AG10803 (cell line): ENCODE measurements at places on chromosomes 1 and 21.
A peak's percentile ranks its signal among the peaks of the same experiment; 100 is the strongest.

GRCh38 chr1:245942856-245943255, 564.2 kb downstream of the SMYD3 start:
- DNase-seq = no peak

- DNase-seq = no peak
These were observed 57.2 kb upstream of the KCND3 start for GRCh38 chr1:112046630-112047029.

- no peak for DNase-seq
These were observed 13.9 kb upstream of the COL18A1 start for GRCh38 chr21:45390831-45391742.

- DNase-seq = peak; percentile 39
These were observed 179.8 kb downstream of the ST6GALNAC3 start for GRCh38 chr1:76254104-76255030.

GRCh38 chr1:11053758-11054137, 6.1 kb downstream of the SRM start:
- no peak for DNase-seq

- no peak for DNase-seq
These were observed 4.7 kb downstream of the HES2 start for GRCh38 chr1:6414881-6415626.

DNA sequence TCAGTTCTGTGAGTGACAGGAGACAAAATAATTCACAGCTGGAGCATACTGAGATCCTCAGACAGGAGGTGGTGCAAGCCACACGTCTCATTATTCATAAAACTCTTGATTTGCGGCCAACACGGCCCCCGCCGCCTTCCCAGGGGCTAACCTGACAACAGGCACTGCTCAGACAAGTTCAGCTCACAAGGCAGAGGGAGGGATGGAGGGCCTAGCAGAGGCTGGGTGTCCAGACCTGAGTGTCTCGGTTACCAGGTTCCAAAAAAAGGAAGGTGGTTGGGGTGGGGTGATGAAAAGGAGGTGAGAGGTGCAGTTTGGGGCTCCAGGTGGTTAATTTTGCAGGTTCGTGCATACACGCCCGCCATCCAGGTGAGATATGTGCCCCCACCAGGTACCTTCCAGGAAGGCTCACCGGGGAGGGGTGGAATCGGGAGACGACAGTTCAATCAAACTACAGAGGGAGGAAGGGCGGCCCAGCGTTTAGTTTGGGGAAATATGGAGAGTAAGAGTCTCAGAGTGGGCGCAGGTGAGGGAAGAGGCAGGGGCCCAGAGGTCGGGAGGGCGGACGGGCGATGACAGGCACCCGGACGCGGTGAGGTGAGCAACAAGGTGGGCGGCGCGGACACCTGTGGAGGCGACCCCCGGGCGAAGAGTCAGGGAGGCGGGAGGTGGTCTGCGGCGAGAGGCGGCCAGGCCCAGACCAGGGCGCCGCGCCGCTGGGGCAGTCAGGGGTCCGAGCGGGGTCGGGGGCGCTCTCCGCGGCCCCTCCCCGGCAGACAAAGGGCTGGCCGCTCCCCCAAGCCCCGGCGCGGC, 629 bp downstream of the CTNNBIP1 start:
- no peak for DNase-seq

DNA sequence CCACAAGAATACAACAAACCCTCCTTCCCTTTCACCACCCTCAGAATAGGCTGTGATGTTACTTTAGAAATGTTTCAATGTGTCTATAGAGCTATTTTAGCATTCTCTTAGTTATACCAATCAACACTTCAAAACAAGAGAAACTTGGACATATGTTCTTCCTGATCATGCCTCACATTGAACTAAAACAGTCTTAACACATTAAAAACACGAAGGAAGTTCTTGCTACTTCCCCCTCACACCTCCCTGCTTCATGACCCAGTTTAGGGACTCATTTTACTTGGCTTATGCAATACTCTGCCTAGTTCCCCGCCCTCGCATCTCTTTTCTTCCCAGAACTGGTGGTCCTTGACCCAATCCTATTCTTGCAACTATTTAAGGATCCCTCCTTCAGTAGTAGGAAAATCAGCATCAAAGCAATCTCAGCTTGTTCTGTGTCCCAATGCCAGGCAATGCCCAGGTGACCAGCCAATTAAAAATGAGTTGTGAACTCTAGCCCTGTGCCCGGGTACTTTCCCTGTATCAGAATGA, 408.8 kb upstream of the BEND5 start:
- no peak for DNase-seq

GRCh38 chr21:33113131-33113530, 43.2 kb downstream of the OLIG1 start:
- no peak for DNase-seq

GRCh38 chr1:93864175-93864574, 14.8 kb downstream of the DNTTIP2 start:
- DNase-seq = no peak

DNA sequence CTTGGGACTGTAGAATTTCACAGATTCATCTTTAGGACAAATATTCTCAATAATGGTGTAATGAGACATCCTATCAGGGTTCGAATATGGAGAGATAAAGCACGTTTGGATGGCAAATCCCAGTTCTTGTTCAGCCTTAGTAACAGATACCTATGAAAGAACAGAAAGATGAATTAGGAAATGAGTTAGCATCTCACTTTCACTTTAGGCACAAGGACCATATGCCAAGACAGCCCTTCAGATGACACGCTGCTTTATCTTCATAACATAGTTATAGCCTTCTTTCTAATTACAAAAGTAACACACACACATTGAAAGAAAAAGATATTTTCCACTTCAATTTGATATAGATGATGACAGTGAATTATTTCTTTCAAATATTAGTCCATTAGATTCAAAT, 173.6 kb downstream of the TGFBR3 start:
- no peak for DNase-seq

DNA sequence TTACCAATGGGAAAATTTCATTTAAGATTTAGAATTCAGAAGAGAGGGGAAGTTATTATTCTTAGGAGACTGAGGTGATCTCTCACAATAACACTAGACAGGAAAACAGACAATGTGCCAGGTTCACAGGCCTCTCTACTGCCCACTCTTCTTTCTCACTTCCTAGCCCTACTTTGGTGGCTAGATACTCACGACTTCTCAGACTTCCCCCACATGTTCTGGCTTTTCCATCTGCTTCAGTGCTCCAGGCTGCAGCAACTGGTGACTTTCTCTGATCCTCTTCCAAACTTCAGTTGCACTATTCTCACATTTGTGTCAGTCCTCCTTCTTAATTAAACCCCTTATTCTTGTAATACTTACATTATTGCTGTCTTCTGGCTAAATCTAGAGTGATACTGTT, 208.7 kb upstream of the KCTD3 start:
- no peak for DNase-seq

DNA sequence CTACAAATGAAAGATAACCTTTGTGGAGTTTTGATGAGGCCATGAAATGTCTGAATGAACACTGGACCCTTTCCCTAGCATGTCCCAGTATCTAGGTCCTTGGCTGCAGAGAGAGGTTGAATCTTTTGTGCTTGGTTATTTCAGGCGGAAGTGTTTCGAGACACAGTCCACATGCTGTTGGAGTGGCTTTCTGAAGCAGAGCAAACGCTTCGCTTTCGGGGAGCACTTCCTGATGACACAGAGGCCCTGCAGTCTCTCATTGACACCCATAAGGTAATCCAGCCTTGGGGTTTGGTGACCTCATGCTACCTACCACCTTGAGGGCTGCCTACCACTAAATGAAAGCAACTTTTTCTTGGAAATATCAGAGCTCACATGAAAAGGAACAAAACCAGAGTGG, 38.9 kb upstream of the BMP8A start:
- DNase-seq = no peak

- no peak for DNase-seq
These were observed 31.8 kb upstream of the KLHDC7A start for GRCh38 chr1:18448889-18449288.

- DNase-seq = no peak
These were observed 7.5 kb downstream of the ELF3 start for GRCh38 chr1:202017749-202018467.

DNA sequence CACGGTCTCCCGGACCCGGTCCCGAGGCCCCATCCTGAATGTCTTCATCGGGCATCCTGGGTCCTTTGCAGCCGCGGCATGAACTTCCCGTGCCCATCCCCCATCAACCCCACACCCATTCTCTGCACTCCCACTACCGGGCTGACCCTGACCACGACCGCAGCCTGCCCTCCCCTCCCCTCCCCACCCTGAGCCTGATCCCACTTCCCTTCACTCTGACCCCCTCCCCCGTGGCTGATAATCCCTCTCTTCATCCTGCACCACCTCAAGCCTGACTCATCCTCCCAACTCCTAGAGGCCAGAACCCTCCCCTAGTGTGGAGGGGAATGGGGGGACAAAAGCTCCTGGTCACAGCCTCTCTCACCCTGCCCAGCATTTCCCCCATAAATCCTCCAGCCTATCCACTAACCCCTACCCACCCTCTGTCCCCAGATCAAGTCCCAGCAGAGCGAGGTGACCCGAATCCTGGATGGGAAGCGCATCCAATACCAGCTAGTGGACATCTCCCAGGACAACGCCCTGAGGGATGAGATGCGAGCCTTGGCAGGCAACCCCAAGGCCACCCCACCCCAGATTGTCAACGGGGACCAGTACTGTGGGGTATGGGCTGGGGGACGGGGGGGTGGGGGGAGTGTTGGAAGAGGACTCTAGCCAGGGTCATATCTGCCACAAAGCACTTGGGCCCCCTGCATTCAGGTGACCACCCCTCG, 602 bp downstream of the SH3BGRL3 start:
- DNase-seq = no peak

DNA sequence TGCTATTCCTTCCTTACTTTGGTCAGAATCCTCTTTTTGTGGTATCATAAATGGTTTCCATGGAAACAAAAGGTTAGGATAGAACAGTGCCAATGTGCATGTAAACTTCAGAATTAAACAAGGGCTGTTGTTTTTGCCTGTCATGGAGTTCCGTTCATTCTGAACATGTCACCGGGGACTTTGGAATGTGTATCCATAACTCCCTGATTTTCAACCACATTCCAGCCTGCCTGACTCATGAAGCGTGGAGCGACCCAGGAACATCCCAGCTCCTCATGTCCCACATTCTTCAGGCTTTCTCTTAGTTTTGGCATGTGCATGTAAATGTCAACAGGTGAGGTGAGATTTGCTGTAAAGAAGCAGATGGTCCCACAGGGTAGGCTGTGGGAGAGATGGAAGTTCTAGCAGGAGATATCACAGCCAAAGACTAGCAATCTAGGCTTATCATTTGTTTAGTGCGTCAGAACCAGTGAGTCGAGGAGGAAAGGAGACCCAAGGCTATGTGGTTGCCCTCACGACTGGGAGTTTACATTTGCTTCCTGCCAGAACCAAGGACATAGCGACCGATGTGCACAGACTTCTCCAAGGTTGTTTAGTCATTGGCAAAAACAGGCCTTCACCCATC, 23.0 kb upstream of the DNAJC11 start:
- peak; percentile 91 for DNase-seq

GRCh38 chr1:201565024-201565730, 26.2 kb downstream of the NAV1 start:
- peak; percentile 45 for DNase-seq

DNA sequence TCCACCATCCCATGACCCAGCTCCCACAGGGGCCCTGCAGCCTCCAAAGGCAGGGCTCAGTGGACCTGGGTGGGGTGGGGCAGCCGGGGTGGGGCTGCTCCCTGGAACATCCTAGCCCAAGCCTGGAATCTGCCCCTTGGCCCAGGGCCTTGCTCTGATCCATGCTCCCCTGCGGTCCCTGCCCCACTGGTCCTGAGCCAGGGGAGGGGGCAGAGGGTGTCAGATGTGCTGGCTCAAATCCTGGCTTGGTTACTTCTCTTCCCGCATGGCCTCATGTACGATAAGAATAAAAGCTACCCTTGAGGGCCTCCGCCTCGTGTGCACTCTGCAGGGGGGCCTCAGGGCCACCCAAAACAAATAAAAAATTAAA, 819 bp downstream of the SLC25A34 start:
- no peak for DNase-seq

DNA sequence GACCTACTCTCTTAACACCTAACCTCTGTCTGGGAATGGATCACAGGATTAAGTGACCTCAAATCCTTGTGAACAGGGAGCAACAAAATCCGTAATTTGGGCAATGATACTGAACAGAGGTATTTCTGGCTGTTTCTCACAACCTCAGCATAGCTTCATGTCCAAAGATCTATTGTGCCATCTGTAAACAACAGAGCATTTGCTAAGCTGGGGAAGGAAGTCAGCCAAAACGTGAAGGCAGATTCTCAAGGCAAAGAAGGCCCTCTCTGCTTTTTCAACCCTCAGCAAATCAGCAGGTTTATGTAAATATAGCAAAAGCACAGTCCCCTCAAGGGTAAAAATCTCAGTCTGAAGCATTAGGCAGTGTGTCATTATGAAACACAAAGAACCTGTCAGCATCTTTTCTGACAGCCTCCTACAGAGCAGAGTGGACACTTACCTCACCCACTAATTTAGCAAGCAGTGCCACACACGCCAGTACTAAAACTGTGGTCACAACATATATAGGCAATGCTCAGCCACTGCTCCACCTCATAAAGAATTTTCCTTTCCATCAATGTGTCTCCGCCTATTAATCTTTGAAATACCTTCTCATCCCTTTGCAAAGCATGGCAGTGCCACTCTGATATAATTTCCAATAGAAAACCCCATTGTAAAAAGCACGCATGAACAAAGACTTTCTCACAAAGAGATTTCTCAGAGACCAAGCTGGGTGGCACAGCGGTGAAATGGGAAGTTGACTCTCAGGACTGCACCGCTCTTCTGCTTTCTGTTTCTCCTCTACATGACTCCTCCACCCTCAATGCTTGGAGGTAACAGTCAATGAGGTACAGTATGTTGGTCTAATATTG, 188.0 kb downstream of the RERE start:
- DNase-seq = peak; percentile 86

- no peak for DNase-seq
These were observed at the start of gene TNFRSF9 for GRCh38 chr1:7940745-7941436. Gene TNFRSF9 (minus strand): TSS chr1:7940839. CDS start chr1:7939994, 845 bp downstream.

- peak; percentile 25 for DNase-seq
These were observed 7.3 kb upstream of the CTRC start for GRCh38 chr1:15430787-15431570.

DNA sequence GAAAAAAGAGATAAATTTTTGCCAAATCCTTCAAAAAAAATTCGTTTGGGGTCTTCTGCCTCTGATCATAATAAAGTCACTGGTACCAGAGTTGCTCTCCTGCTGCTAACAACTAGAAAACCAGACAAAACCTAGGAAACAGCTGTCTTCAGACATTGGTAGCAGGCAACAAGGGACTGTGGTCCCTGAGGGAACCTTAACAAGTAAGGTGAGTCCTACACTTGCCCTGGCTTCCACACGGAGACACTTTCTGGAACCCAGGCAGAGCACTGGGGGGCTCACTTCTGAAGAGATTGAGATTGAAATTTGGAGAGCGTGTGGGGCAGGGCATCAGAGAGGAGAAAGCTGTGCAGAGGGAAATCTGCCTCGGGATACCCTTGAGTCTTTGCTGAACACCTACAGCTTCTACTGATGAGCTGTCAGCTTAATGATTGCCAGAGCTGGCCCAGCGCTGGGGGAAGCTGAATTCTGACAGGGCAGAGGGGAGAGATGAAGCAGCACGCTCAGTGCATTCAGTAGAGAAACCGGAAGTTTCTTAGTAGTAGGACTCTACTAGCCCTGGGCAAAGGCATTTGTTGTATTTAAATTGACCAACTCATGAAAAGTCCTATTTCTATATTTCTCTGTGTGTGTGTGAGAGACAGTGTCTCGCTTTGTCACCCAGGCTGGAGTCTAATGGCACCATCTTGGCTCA, 18.5 kb upstream of the FAM89A start:
- no peak for DNase-seq

- DNase-seq = peak; percentile 81
These were observed 615 bp downstream of the CLIC4 start for GRCh38 chr1:24745711-24746413.

GRCh38 chr1:204721373-204722055, 36.0 kb upstream of the LRRN2 start:
- DNase-seq = no peak

- DNase-seq = peak; percentile 54
These were observed 594 bp upstream of the PANK4 start for GRCh38 chr1:2526824-2527555.
